ENCODE measurements at places on chromosomes 16 and 17. TPM values are rescaled to one million over a fixed set of nuclear protein-coding genes. Genes with fewer than 3 reads are reported as not detected.

The MT4 gene
- not detected for total RNA-seq

The TRPV3 gene
- 0.31 TPM for total RNA-seq

GRCh38 chr16:49763826-49764225, 92.1 kb downstream of the ZNF423 start:
- no peak overlapping the region for H3K27ac ChIP-seq
- DNase-seq: no peak

DNA sequence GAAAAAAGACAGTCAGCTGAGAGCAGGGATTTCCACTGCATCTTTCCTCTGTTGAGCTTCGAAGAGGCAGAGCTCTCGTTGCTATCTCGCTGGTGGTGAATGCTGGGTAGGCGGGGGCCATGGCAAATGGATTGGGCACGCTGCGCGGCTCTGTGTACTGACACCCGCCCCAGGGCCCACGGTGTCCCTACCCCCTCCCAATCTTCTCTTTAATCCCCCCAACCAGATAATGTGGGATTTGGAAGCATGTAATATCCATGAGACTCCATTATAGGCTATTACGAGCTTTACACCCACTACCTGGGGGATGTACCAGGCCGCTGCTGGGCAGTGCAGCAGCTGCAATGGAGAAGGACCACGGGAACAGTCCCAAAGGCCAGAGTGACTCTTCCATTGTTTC, 8.3 kb downstream of the PIPOX start:
- DNase-seq: no peak
- no peaks in the 10 kb centered on the region for H3K36me3 ChIP-seq
- no peak overlapping the region for H3K4me3 ChIP-seq
- H3K27me3 ChIP-seq: peaks cover 18% of the 10 kb centered on the region

GRCh38 chr16:75494184-75494583, 1.1 kb downstream of the CHST6 start:
- H3K4me1 ChIP-seq: peaks cover 2% of the 10 kb centered on the region
- peaks cover 34% of the 10 kb centered on the region for H3K27me3 ChIP-seq
- H3K27ac ChIP-seq: no peak overlapping the region

GRCh38 chr17:4658478-4659305, 17.2 kb upstream of the ALOX15 start:
- peak overlapping the region; percentile 57 for H3K27ac ChIP-seq
- peak overlapping the region; percentile 14 for H3K4me3 ChIP-seq
- peaks cover 19% of the 10 kb centered on the region for H3K4me1 ChIP-seq
- peaks cover 3% of the 10 kb centered on the region for H3K27me3 ChIP-seq

GRCh38 chr16:6279286-6279685, 1053.4 kb upstream of the RBFOX1 start:
- no peaks in the 10 kb centered on the region for H3K27me3 ChIP-seq
- no peak overlapping the region for H3K4me3 ChIP-seq
- H3K4me1 ChIP-seq: no peaks in the 10 kb centered on the region
- no peak overlapping the region for H3K27ac ChIP-seq

DNA sequence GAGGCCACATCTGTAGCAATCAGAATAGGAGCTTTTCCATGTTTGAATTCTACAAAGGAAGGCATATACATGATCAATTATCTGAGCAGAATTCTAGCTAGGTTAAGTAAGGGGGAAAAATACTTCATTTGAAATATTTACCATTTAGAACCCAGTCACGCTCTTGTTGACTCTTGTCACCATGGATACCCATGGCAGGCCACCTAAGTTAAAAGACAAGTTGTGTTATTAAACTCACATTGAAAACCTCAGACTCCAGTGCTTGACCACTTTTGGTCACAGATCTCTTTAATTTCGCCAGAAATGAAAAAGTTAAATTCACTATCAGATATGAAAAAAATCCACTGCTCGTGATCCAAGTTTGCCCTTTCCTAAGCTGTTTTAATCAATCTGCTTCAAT, 4.1 kb downstream of the DDX5 start:
- H3K27me3 ChIP-seq: no peaks in the 10 kb centered on the region
- no peak for DNase-seq
- peak overlapping the region; percentile 10 for H3K27ac ChIP-seq
- no peak overlapping the region for H3K4me3 ChIP-seq
- peaks cover 67% of the 10 kb centered on the region for H3K4me1 ChIP-seq
- H3K36me3 ChIP-seq: peaks cover 86% of the 10 kb centered on the region

The CA7 gene
- total RNA-seq: 0.28 TPM

DNA sequence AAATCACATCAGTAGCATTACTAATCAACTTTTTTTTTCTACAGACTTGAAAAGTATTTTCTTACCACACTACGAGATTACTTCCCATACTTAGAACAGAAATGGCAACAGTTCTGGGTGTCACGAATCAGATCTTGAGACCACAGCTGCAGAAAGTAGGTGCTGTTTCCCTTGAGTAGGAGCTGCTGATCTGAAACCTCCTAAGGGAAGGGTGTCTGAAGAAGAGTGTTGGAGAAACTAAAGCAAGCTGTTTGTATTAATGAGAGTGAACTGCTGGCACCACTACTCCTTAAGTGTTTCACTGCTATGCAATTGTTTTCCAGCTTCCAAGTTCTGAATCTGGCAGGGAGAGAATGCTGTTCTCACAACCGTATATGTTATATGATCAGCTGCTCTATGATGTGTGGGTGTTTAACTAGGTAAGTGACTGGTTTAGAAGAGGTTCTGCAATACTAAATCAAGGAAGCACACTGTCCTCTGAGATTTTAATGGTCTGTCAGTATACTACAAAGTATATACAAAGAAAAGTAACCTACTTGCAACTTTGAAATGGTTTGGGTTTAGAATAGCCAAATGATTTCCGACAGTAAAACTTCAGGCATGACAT, 3.3 kb downstream of the ZNF652 start:
- peaks cover 44% of the 10 kb centered on the region for H3K4me1 ChIP-seq
- DNase-seq: peak; percentile 73
- H3K4me3 ChIP-seq: peak overlapping the region; percentile 93
- peaks cover 2% of the 10 kb centered on the region for H3K36me3 ChIP-seq
- H3K27me3 ChIP-seq: no peaks in the 10 kb centered on the region
- H3K27ac ChIP-seq: peak overlapping the region; percentile 45

DNA sequence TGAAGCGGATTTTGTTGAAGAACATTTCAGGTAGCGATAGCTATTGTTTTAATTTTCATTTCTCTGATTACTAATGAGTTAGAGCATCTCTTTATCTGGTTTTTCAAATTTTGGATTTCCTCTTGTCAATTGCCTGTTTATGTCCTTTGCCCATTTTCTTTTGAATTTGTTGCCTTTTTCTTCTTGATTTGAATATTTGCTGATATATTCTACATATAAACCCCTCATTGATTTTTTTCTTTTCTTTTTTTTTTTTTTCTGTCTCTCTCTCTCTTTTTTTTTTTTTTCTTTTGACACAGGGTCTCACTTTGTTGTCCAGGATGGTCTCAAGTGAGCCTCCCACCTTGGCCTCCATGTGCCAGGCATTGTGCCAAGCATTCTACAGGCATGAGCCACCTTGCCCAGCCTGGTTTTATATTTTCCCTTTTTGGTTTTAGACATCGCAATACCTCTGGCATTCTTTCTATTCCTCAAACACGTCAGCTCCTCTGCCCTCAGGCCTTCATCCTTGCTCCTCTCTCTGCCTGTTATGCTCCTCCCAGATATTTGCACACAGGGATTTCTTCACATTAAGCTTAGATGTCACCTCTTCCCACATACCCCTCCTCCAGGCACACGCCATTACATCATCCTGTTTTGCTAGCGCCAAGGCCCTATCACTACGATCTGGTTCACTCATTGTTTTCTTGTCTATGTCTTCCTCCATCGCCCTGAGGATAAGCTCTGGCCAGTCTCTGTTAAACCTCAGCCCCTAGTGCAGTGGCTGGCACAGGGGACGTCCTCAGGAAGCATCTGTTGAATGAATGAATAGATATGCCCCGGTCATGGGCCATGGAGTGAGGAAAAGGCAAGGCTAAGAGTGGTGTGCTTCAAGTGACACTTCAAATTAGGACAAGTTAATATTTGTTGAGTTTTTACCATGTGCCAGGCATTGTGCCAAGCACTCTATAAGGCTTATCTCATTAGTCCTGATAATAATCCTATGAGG, 8.6 kb downstream of the SARM1 start:
- H3K4me3 ChIP-seq: no peak overlapping the region
- H3K4me1 ChIP-seq: peaks cover 19% of the 10 kb centered on the region
- H3K27me3 ChIP-seq: peaks cover 8% of the 10 kb centered on the region
- peaks cover 15% of the 10 kb centered on the region for H3K36me3 ChIP-seq
- DNase-seq: no peak

- H3K4me1 ChIP-seq: no peaks in the 10 kb centered on the region
- no peaks in the 10 kb centered on the region for H3K36me3 ChIP-seq
- H3K4me3 ChIP-seq: no peak overlapping the region
- H3K27ac ChIP-seq: no peak overlapping the region
- no peak for DNase-seq
Measured at GRCh38 chr17:6255322-6255721, 179.6 kb downstream of the AIPL1 start.

- no peak for DNase-seq
- no peak overlapping the region for H3K27ac ChIP-seq
- peaks cover 2% of the 10 kb centered on the region for H3K27me3 ChIP-seq
- H3K4me3 ChIP-seq: no peak overlapping the region
Measured at GRCh38 chr17:68909066-68909465, 46.1 kb downstream of the ABCA8 start.

DNA sequence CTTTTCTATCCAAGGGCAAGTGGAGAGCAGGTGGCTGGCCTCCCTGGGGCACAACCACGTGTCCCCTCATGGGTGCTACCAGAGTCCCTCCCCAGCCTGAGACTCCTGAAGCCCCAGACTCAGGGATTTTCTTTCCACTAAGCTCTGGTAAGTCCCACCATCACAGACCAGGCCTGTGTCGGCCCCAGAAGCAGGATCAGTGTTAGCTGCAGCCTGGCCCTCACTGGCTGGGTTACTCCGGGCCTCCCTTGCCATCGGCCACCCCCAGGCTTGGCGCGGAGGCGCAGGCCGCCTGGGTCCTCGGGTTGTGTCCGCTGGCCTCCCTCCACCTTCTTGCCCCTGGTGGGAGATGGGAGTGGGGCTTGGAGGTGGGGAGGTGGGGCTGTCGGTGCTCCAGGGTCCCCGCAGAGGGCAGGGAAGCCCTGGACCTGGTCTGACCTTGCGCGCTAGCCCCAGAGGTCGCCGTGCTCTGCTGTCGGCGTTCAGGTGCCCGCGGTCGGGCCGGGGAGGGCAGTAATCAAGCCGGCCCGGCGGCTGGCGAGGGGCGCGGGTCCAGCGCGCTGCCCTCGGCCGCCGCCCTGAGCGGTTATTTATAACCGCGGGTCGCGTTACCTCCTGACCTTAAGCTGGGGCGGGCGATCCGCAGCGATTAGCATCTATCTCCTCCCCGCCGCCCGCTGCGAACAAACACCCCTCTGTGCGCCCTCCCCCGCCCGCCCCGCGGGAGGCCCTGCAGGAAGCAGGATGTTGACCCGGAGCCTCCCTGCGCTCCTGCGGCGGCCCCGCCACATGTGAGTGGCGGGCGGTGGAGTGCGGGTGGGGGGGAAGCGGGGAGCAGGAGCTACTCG, 78.1 kb upstream of the TOB1 start:
- peaks cover 24% of the 10 kb centered on the region for H3K4me1 ChIP-seq
- peak overlapping the region; percentile 80 for H3K4me3 ChIP-seq
- H3K27ac ChIP-seq: peak overlapping the region; percentile 86
- peak; percentile 94 for DNase-seq
- no peaks in the 10 kb centered on the region for H3K27me3 ChIP-seq

DNA sequence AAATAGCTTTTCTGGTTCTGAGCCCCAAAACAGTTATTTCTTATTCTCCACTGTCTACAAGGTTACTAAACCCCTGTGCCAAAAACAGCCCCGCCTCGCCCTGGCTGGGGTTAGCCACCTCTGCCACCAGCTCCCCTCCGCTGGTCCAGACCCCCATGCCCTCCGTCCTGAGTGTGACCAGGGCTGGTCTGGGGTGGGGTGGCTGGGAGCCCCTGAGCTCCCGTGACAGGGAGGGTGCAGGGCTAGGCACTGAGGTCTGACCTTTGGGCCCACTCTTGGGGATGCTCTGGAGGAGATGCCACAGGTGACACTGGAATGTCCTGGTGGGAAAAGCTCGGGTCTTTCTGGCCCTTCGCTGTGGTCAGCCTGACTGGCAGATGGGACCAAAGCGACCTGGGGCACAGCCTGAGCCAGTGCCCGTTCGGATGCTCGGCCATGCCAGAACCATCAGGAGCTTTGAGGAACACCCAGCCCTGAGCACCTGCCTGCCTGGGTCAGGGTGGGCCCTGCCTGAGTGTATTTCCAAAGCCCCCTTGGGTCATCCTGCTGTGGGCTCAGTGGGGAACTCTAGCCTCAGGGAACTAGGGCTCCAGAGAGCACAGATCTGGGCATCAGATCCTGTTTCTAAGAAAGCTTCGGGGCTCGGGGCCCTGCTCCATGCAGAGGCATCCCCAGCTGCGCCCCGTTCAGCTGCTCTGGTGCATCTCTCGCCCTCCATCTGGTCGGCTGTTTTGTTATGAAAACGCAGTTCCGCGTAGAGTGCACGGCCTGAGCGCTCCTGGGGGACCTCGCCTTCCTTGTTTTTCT, 72.1 kb upstream of the GNG13 start:
- no peaks in the 10 kb centered on the region for H3K27me3 ChIP-seq
- H3K4me3 ChIP-seq: no peak overlapping the region
- H3K36me3 ChIP-seq: no peaks in the 10 kb centered on the region
- H3K27ac ChIP-seq: no peak overlapping the region

DNA sequence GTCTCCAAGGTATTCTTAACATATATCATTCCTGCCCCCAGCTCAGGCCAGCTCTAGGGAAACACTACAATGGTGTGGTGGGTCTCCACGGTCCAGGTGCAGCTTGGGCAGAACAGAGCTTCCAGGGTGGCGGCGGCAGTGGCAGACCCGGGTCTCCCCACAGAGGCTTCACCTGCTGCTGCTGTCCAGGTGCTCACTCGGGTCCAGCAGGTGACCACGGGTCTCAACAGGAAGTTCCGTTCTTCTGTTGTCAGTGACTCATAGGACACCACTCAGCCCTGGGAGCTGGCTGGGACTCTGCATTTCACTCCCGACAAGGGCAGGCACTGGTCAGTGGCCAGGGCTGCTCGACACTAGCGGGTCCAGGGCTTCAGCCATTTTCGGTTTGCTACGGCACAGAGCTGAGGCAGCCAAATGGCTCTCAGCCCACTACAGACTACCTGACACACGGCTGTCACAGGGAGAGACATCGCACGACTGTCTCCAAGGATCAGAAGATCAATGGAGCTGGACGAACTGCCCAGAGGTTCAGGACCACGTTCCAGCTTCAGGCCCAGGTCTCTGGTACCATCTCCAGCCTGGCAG, 16.7 kb downstream of the MTHFSD start:
- H3K4me1 ChIP-seq: no peaks in the 10 kb centered on the region
- H3K4me3 ChIP-seq: no peak overlapping the region
- DNase-seq: no peak
- no peak overlapping the region for H3K27ac ChIP-seq
- no peaks in the 10 kb centered on the region for H3K27me3 ChIP-seq

DNA sequence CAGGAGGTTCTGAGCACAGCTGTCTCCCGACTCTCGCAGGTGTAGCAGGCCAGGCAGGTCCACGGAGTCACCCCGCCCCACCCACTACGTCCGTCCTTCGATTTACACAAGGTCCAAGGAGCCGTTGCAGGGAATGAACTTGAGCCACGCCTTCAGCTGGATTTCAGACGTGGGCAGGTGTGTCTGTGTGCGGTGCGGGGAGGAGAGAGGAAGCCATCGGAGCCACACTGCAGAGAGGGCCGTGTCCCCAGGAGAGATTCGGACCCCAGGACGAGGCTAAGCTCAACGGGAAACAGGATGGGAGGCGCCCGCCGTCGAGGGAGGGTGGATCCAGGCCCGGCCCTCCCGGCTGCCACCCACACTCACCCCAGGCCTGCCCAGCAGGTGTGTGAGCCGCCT, 50.3 kb downstream of the RPH3AL start:
- H3K36me3 ChIP-seq: no peaks in the 10 kb centered on the region
- H3K27ac ChIP-seq: no peak overlapping the region
- H3K27me3 ChIP-seq: no peaks in the 10 kb centered on the region
- no peak overlapping the region for H3K4me3 ChIP-seq
